Pancreas (tissue), 10 donors: ENCODE measurements at places on chromosomes 6 and 20. TPM values are rescaled to one million over a fixed set of nuclear protein-coding genes. Genes with fewer than 3 reads are reported as not detected.

Gene F13A1
- total RNA-seq, result 5.0 TPM

Gene CGA
- total RNA-seq, result not detected

Gene CLIC1
- 61.0 TPM for total RNA-seq

Gene ABHD16B
- not detected for total RNA-seq

- no peaks in the 10 kb centered on the region for H3K4me1 ChIP-seq
- H3K27ac ChIP-seq, result no peak overlapping the region
- no peaks in the 10 kb centered on the region for H3K27me3 ChIP-seq
- no peaks in the 10 kb centered on the region for H3K36me3 ChIP-seq
- H3K4me3 ChIP-seq, result no peak overlapping the region
- DNase-seq, result no peak
Observed at GRCh38 chr20:51610761-51611624, 68.5 kb upstream of the NFATC2 start.

GRCh38 chr6:14929291-14929690, 316.6 kb upstream of the JARID2 start:
- H3K4me3 ChIP-seq, result no peak overlapping the region
- H3K36me3 ChIP-seq, result no peaks in the 10 kb centered on the region
- H3K27me3 ChIP-seq, result no peaks in the 10 kb centered on the region
- no peak overlapping the region for H3K27ac ChIP-seq

DNA sequence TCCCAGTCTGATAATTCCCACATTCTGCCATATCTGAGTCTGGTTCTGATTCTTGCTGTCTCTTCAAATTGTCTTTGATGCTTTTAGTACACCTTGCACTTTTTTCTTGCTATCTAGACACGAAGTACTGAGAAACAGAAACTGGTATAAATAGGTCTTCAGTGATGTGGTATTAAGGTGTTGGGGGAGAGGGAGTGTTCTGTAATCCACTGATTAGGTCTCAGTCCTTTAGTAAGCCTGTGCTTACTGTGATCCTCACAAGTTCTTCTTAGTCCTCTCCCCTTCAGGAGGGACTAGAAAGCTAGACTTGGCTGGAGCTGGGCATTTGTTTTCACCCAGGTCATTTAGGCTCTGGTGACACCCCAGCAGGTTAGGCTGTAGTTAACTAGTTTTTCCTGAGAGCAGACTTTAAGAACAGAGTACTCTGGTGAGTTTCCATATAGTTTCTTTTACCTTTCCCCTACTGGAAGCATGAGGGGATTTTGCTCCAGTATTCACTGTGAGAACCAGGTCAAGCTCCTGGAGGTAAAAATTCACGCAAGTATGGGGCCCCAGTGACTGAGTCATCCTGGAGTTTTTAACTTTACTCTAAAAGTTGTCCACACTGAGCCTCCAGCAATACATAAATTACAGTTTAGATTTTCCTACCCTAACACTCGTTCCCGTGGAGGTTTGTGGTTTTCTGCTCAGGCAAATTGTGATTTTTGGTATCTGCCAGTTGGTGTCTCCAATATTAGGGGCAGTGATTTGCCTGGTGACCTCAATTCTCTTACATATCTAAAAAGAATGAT, 154.6 kb downstream of the CDKAL1 start:
- no peaks in the 10 kb centered on the region for H3K27me3 ChIP-seq
- DNase-seq, result no peak
- no peak overlapping the region for H3K4me3 ChIP-seq
- no peak overlapping the region for H3K27ac ChIP-seq

GRCh38 chr6:23179994-23180393, 610.6 kb downstream of the HDGFL1 start:
- no peak overlapping the region for H3K27ac ChIP-seq
- DNase-seq, result no peak
- no peak overlapping the region for H3K4me3 ChIP-seq
- no peaks in the 10 kb centered on the region for H3K36me3 ChIP-seq
- no peaks in the 10 kb centered on the region for H3K4me1 ChIP-seq

DNA sequence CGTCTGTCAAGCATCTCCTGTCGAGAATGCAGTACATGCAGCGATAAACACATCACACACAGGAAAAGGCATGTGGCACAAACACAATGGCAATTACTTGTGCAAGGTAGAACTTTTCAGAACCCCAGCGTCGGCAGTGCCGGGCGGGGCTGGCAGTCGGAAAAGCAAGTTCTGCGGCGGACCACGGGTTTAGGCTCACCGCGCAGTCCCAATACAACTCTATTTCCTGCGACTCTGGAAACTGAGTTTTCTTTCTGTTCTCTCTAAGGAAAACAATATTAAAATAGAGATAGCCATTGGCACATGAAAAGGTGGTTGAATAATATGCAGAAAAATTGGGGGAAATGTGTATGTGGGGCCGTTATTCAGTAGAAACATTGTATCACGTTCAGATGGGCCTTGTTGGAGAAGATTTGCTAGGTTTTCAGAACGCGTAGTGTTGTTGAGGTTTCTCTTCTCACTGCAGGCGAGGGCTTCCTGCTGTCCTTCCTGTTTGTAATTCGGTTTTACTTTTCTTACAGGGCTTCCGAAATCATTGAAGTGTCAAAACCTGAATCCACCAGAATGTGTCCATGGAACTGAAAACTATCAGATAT, 369.5 kb downstream of the THBS2 start:
- no peaks in the 10 kb centered on the region for H3K4me1 ChIP-seq
- H3K36me3 ChIP-seq, result no peaks in the 10 kb centered on the region
- no peak overlapping the region for H3K4me3 ChIP-seq
- no peaks in the 10 kb centered on the region for H3K27me3 ChIP-seq
